RPMI7951 (cell line): ENCODE measurements at places on chromosomes 11 and 22.

- DNase-seq: no peak
Observed at GRCh38 chr22:45296628-45297297, 12.0 kb downstream of the UPK3A start.

GRCh38 chr11:14029440-14029839 lies 66.9 kb downstream of the SPON1 start:
- no peak for DNase-seq

- DNase-seq: no peak
Observed at GRCh38 chr22:43431808-43432554, 20.2 kb downstream of the MPPED1 start.

GRCh38 chr11:120576606-120577005 lies 65.1 kb downstream of the GRIK4 start:
- no peak for DNase-seq

- DNase-seq: no peak
Observed at GRCh38 chr11:74701351-74701750, 29.9 kb downstream of the CHRDL2 start.

- DNase-seq: peak; percentile 24
Observed at GRCh38 chr11:30244265-30244664, 13.5 kb downstream of the FSHB start.

- peak; percentile 81 for DNase-seq
Observed at GRCh38 chr11:124920870-124921609, 2.0 kb downstream of the HEPN1 start.

- DNase-seq: no peak
Observed at GRCh38 chr22:37972527-37972926, 11.8 kb downstream of the SOX10 start.

DNA sequence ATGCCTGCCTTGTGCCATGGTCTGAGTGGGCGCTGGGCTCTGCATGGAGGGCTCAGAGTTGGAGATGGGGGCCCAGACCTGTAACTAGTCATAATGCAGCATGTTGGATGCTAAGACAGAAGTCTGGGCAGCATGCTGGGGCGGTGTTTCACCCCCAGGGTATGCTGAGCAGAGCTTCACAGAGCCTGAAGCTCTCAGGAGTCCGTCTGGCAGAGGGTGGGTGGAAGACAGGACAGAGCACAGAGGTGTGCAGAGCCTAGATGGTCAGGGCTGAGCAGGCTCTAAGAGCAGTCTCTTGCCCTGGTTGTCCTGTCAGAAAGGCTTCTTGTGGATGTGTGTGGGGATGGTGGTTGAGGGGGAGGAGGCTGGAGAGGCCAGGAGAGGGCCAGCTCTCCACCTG lies 7.2 kb downstream of the TAF6L start:
- no peak for DNase-seq

DNA sequence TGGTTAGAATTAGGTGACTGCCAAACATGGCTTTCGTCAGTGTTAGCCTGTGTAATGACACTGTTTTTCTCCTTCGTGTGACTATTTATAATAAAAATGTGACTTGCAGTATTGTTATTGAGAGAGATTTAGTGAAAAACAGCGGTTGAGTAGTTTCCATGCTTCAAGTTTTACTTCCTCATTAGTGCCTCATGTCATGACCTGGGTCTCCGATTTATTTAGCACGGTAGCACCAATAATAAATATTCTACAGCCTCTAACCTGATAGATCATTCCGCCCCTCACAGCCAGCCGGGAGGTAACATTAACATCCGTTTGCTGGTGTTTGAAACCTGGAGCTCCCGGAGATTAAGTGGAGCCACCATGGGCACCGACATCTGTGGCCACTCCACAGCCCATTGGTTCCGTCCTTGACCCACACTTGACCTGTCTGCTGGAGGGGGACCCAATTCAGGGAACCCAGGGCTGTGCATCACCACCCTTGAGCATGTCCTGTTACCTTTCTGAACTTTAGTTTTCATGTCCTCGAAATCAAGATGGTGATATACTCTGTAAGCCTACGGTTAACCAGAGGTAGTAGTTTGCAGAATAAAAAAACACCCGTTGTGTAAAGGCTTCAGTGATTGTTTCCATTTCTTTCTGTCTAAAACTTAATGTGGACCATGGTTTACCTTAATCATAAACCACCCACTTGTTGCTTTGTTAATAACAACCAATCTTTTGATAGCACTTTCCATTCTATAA lies 104.1 kb downstream of the ATXN10 start:
- DNase-seq: no peak

DNA sequence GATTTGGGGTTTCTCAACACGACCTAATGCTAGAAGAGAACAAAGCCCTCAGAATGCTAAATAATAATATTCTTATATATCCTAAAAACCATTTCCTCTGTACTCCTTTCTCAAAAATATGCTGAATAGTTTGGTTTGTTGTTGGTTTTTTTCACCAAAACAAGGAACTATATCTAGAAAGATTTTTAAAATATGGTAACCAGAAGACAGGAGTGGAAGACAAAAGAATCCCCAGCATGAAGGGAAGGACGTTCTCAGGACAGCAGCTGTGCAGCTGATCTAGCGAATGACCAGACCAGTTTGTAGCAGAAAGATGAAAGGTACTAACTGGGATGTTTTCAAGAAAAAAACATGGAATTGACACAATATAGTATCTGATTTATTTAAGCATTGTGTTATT lies 19.3 kb downstream of the FEZ1 start:
- DNase-seq: no peak

GRCh38 chr22:30308518-30309230 lies 18.1 kb downstream of the TBC1D10A start:
- peak; percentile 56 for DNase-seq

DNA sequence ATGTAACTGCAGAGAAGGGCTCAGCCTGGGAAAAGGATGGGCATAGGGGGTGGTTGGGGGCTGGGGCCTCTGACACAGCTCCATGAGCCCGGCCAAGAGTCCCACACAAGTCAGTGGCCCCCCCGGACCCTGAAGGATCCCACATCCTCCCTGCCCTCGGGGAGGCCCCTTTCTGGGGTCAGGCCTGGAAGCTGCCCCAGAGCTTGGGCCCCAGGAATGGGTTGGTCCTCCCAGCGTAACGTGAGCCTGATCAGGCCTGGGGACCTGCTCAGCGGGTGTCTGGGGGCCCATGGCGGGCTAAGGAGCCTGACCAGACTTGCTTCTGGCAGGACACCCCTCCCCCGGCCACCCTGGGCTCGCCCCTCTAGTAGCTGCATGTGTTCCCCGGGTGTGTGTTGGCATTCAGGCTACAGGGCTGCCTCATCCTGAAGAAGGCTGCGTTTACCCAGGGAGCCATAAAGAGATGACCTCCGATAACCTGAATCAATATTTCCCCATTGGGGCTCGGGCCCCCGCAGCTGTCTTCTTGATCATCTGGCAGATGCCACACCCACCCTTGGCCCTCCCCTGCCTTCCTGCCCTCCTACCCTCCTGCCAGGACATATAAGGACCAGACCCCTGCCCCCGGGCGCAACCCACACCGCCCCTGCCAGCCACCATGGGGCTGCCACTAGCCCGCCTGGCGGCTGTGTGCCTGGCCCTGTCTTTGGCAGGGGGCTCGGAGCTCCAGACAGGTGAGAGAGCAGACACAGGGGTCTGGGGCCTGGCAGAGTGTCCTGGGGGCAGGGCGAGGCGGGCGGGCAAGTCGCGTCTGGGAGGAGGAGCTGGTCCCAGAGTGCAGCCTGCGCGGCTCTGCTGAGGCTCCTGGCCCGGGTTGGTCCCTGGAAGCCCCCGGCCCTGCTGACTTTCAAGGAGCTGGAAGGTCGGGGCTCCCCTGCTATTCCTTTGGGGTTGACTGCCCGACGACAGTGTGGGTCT lies at the start of gene MUC2:
TSS of gene MUC2 (plus strand) at position 631 of the 978 bp plus-strand sequence.
- no peak for DNase-seq

DNA sequence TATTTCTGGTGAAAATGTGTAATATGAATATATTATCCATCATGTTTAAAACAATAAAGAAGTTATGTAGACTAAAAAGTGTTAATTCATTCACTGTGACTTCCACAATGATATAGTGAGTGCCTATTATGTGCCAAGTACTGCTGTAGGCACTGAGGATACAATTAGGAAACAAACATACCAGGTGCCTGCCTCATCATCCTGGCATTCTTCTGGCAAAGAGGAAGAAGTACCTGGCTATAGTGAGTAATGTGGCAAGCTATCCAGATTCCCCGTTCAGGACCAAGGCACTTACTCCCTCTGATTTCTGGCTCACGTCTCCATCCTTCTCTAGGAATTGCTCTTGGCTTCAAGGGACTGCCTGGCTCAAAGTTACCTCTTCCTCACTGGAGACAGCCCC lies 77.5 kb upstream of the CLMP start:
- DNase-seq: no peak
